ENCODE measurements at places on chromosomes 5 and 9. TPM values are rescaled to one million over a fixed set of nuclear protein-coding genes. Genes with fewer than 3 reads are reported as not detected.

The MEGF9 gene
- 15.7 TPM for total RNA-seq

DNA sequence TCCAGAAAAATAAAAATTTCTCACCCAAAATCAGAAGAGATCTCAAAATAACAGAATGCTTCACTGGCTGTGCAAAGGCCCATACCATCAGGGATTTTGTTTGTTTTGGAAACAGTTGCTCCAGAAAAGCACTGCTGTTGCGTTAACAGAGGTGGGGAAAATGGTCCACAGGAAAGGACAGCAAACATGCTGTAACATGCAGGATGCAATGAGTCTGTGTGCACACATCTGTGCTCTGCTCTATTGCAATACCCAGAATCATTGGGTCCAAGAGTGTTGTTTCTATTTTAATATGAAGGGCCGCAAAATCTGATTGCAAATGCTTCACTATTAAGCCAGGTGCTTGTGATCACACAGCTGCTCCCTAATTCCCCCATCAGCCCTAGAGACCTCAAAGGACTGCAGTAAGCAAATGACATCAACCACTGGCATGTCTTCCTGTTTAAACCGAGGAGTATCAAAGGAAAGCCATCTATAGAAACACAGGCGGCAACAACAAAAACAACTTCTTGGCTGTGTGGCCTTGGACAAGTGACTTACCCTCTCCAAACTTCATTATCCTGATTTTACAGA, 141.0 kb downstream of the DCP2 start:
- DNase-seq, result no peak

DNA sequence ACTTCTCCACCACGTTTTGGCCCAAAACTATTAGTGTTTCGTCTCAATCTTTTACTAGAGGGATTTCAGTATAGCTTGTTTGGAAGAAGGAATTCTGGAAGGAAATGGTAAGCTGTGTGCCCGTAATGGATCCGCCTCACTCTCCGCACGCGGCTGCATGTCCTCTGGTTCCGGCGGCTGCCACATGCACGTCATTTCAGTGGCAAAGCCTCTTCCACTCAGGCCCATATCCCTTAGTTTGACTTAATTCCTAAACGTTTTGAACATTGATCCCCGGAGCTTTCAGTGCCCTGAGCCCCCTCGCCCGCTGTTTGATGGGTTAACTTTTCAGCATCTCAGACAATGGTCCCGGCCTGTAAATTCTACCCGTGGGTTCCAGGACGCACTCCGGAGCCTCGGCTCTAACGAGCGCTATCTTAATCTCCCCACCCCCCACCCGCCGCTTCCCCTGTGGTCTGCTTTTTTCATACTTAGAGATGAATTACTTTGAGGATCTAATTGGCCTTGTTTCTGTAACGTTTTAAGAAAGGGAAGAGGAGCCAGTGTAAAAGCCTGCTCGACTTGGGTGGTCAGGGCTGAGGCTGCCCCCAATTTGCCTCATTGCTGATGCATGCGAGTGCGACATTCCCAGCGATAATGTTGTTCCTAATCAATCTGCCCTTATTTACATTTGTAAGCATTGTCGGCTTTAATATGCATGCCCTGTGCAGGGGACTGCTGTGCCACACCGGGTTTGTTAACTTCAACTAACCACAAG, 4.6 kb downstream of the PTCH1 start:
- no peak for DNase-seq

DNA sequence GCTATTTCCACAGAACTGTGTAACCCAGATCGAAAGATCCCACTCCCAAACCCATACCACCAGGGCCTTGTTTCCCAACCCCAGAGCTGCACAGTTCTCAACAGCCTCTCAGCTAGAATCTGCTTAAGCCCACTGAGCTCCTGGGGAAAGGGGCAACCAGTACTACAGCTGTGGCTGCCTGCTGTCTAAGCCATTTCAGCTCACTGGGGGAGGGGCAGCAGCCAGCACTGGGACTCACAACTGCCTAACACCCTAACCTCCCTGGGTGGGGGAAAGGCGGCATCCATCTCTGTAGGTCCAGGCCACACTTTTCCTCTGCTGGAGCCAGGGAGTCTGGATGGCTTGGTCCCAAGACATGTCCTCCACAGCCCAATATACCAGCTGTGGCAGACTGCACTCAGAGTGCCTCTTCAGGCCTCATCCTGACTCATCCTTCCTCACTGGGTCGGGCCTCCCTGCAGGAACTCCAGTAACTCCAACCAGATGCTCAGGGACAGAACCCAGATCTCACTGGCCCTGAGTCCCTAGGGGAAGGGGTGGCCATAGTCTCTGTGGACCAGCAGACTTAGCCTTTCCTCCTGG, 241.4 kb downstream of the HINT1 start:
- no peak for DNase-seq

- no peak for DNase-seq
Measured at GRCh38 chr5:31887556-31887955, 248.6 kb downstream of the PDZD2 start.

DNA sequence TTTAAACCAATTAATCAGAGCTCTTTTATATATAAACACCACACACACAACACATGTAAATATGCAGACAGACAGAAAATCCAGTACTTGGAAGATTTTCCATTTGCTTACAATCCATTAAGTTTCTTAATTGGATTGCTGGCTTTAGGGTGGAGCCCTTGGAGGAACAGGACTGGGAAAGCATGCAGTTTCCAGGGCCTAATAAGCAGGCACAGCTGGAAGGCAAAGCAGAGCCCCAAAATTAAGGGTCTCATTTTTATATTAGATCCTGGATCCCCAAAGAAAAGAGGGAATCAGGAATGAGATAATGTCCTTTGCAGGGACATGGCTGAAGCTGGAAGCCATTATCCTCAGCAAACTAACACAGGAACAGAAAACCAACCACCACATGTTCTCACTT, 13.1 kb upstream of the SMC2 start:
- DNase-seq, result no peak

DNA sequence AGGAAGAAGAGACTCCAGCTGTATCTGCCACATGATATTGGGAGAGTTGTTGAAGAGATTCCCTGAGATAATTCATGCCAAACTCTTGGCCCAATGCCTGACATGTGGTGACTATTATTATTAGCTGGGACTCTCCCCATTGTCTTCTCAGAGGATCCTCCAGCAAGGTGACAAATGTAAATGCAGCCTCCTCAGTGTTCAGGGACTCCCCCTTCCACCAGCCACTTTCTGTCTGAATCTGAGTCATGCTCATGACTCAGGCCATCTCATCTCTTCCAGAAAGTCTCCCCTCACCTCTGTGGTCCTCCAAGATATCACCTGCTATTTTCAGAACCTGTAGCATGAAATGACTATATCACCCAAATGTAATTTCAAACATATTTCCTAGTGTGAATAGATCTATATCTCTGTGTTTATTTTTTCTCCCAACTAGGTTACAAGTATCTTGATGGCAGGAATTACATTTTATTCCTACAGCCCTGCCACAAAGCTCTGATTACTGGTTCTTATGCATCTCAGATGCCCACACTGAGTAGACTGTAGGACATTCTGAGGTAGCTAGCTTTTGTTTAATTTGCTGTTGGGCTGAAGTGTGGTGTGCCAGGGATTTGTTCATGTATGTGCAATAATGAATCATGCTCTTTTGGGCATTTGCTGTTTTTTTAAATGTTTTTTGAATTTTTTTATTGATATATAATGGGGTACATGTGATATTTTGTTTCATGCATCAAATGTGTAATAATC, 126.6 kb upstream of the IL12B start:
- DNase-seq, result no peak

DNA sequence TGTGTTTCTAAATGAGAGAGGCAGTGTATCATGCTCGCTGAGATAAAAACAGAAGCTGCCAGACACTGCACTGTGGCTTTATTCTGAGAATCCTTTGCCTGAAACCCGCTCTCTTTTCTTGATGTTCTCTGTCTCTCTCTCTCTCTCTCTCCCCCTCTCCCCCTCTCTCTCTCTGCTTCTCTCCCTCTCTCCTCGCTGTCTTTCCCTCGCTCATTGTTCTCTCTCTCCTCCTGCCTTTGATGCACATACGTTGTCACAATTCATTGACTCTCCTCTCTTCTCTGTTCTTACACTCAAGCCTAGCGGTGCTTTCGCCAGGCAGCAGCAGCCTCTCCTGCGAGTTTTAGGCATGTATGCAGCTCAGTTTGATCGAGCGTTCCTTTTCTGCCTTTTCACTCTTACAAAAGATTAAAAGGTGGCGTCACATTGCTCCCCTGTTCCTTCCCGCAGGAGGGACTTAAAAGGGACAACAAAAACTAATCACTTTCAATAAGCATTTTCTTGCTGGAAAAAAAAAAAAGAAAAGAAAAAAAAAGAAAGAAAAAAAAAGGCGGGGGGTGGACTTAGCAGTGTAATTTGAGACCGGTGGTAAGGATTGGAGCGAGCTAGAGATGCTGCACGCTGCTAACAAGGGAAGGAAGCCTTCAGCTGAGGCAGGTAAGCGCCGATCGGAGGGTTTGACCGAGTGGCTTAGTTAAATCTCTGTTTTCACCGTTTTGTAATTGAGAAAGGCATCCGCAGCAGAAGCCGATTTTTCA, 717.9 kb upstream of the WWC1 start:
- no peak for DNase-seq

Data from mesothelial cell of epicardium (in vitro differentiated cells).